ENCODE measurements at places on chromosomes 1 and 21.
A peak's percentile ranks its signal among the peaks of the same experiment; 100 is the strongest.

DNA sequence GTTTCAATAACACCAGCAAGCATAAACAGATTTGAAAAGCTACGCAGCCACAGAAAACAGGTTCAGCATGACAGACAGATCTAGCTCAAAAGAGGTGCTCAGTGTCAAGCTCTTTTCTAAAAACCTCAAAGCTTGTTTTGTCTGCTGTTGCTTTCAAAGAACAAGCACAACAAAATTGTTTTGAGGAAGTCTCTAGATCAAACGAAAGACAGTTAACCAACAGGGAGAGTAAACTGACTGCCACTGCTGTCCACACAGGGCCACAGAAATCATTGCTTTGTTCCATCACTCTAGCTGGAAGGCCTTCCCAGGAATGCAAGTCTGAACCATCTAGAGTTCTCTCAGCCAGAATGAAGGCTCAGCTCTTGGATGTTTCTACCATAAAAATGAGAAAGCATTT is 12.8 kb downstream of the APP start:
- no peak for DNase-seq

GRCh38 chr1:71222668-71223067 is 141.8 kb upstream of the ZRANB2 start:
- no peak for DNase-seq

- DNase-seq = no peak
Measured at GRCh38 chr1:62068978-62069377, 125.7 kb upstream of the L1TD1 start.

- DNase-seq = no peak
Measured at GRCh38 chr1:98322966-98323365, 338.6 kb upstream of the SNX7 start.

- no peak for DNase-seq
Measured at GRCh38 chr1:41672173-41672572, 187.7 kb upstream of the EDN2 start.

GRCh38 chr1:77825131-77825709 is 45.8 kb downstream of the MIGA1 start:
- no peak for DNase-seq

GRCh38 chr1:154813300-154813816 is 56.7 kb downstream of the KCNN3 start:
- DNase-seq = peak; percentile 77
